Stimulated activated CD4-positive, alpha-beta T cell treated with anti-CD3 and anti-CD28 coated beads, Interleukin-4, amount 100 ng/mL, for 24 hours (primary cell): ENCODE measurements at places on chromosomes 6 and 20.

DNA sequence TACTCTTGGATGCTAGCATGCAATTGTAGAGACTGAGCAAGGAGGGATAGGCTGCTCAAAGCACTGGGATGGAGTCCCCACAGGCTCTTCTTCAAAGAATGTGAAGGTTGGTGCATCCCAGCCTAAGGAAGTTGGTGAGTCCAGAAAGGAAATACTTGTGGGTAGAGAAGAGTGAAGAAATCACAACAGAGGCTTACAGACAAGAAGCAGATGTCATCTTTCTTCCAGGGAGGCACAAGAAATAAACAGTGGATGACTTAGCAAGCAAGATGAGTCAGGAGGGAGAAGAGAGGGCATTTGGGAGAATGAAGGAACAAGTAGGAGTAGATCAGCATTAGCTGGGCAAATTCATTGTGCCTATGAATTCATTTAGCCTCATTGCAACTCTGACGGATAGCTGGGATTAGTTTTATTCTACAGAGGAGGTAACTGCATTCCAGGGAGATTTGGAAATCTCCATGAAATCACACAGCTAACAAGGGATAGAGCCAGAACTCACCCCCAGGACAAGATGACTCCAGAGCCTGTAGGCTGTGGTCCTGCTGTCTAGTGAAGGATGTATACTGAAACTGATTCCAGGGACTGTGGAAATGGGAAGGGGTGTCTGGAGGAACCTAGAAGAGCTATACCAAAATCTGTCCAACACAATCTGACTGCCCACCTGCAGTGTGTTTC is 125.8 kb upstream of the SPTLC3 start:
- no peak for DNase-seq

DNA sequence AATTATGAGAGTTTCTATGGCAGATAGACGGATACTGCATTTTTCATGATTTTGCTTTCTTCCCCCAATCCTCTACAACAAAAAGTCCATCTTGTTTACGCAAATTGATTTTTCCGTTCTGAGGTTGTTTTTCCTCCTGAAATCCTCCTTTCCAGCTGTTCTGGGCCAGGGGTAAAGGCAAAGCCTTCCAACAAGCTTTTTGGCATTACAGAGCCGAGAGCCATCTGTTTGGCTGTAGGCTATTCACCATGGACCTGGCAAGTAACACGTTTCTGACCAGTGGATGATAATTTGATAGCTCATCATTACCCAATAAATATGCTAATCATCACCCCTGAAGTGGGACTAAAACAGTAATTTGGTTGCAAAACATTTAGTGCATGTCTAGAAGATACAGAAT is 226.5 kb downstream of the CBLN4 start:
- no peak for DNase-seq

- DNase-seq = no peak
These were observed 478.3 kb downstream of the TFAP2A start for GRCh38 chr6:9936551-9936950.

DNA sequence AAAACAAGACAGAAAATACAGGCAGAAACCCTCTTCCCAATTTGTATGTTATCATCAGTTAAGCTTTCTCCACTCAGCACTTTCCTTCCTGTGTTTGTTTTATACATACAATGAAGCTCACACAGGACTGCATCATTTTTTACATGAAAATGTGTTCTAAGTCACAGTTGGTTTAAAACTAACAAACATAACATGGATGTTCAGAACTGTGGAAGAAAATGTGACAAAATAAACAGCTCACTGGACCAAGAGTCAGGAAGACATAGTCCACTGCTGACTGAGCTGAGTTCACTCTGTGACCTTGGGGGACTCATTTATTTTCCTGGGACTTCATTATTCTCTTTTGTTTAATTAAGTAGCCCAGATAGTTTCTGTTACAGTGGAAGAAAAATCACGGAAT is 331.5 kb downstream of the SYNE1 start:
- DNase-seq = no peak

DNA sequence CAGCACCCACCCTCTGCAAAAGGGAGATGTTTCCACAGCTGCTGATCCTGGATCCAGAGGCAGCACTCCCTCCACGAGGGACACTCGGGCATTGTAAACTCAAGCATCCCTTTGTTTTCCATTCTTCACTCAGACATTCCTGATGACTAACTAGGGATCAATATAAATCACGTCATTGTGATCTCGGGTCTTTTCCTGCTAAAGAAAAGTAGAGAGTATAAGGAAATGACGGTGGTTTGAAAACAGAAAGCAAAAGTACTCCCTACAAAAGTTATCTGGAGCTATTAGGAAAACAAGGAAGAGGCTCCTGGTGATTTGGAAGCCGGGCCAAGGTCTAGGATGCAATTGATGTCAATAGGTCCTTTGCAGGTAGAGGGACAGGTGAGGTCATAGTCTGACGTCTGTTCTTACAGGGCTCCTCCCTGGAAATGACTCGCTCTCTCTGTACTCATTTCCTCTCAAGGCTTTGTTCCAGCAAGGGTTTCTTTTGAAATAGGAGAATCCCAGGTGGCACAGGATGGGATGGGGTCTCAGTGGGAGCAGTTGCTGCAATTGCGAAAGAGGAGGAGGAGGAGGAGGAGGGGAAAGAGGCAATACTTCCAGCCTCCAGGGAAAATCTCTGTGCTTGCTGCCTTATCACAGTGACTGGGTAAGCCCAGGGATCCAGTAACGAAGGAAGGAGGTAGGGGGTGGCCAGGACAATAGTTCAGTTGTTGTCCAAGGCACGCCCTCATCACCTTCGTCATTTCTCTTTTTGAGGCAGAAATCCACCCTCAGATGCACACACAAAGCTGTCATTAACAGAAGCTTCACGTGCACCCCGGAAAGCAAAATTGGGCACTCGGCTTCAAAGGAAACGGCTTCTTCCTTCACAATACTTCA is 222.8 kb downstream of the LY86 start:
- no peak for DNase-seq

GRCh38 chr6:45921691-45922281 is 93.9 kb downstream of the CLIC5 start:
- DNase-seq = no peak

- DNase-seq = no peak
These were observed 104.9 kb downstream of the GJA10 start for GRCh38 chr6:89999154-89999553.

DNA sequence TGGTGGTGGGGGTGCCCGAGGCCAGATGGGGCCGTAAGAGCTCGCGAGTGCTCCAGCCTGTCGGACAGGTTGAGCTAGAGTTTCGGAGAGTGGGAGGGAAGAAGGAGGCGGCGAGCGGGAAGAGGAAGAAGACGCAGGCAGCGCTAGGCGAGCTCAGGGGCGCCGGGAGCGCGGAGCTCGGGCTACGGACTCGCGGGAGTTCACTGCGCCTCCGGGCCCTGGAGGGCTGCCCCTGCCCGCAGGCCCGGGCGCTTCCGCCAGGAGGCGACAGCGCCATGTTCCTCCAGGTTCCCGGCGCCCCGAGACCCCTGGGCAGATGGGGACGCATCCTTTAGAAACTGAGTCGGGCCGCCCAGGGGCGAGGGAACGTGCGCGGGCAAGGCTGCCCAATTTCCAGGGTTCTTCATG is 984 bp downstream of the TFAP2C start:
- no peak for DNase-seq

- DNase-seq = peak; percentile 84
These were observed 5.5 kb upstream of the BAK1 start for GRCh38 chr6:33585403-33586107.

DNA sequence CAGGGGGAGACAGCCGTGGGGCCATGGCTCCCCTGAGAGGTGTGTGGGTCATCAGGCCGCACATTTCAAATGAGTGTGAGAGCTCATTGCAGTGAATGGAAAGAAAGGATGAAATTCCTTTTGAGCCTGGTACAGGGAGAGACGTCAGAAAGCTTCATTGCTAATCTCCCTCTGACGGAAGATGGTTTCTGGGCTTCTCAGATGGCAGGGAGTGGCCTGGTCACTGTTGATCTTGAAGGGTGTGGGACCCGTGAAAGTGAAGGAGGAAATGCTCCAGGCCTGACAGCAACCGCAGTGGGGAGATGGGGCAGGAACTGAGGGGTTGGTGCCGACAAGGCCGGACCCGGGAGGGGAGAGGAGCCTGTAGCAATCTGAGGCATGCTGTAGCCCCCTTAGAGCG is 127.4 kb downstream of the MYLK4 start:
- DNase-seq = no peak

GRCh38 chr6:91710342-91710741 is 1123.5 kb upstream of the MAP3K7 start:
- no peak for DNase-seq

GRCh38 chr6:53045891-53046673 is 19.1 kb upstream of the FBXO9 start:
- DNase-seq = no peak

DNA sequence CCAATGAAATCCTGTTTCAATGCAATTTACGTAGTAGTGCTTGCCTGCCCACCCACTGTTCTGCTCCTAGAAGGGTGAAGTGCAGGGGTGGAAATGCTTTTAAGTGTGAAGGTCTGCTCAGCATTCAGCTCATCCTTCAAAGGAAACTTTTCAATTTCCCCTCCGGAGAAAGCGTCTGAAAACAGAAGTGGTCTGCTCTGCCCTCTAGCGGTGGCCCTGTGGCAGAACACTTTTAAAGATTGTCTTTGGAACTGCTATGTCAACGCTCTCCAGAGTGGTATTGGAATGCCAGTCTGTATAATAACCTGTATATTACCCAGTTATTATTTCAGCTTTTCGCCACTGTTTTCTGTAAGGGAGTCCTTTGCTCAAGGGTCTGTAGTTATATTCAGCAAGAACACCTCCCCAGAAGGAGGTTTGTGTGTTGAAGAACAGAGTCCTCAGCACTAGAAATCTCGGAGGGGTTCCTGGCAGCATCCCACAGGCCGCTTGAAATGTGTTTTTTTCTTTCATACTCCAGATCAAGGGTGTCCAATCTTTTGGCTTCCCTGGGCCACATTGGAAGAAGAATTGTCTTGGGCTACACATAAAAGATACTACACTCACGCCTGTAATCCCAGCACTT is 63.1 kb upstream of the KLHL31 start:
- DNase-seq = peak; percentile 56

- no peak for DNase-seq
These were observed 213.9 kb downstream of the CENPW start for GRCh38 chr6:126553854-126554253.

- no peak for DNase-seq
These were observed 21.3 kb upstream of the HLA-DRB5 start for GRCh38 chr6:32551410-32551809.
